A673 (cell line): ENCODE measurements at places on chromosomes 3 and 15. TPM values are rescaled to one million over a fixed set of nuclear protein-coding genes. Genes with fewer than 3 reads are reported as not detected.

GRCh38 chr3:31133541-31133940 lies 239.1 kb upstream of the GADL1 start:
- no peak for DNase-seq

- DNase-seq: peak; percentile 86
These were observed 5.5 kb downstream of the SMAD6 start for GRCh38 chr15:66707310-66708082.

GRCh38 chr3:10376353-10376752 lies 55.4 kb upstream of the SEC13 start:
- no peak for DNase-seq

DNA sequence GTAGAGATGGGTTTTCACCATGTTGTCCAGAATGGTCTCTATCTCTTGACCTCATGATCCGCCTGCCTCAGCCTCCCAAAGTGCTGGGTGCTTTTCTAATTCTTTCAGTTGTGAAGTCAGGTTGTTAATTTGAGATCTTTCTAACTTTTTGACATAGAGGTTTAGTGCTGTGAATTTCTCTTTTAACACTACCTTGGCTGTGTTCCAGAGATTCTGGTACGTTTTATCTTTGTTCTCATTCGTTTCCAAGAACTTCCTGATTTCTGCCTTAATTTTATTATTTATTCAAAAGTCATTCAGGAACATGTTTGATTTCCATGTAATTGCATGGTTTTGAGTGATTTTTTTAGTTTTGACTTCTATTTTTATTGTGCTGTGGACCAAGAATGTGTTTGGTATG lies 63.5 kb upstream of the CCDC54 start:
- DNase-seq: no peak

- DNase-seq: peak; percentile 50
These were observed 73.7 kb downstream of the CCNL1 start for GRCh38 chr3:157086060-157086750.

Gene ISLR
- total RNA-seq: 0.41 and 0.74 TPM in 2 replicates

- DNase-seq: no peak
These were observed 322.8 kb downstream of the UACA start for GRCh38 chr15:70440416-70441138.

DNA sequence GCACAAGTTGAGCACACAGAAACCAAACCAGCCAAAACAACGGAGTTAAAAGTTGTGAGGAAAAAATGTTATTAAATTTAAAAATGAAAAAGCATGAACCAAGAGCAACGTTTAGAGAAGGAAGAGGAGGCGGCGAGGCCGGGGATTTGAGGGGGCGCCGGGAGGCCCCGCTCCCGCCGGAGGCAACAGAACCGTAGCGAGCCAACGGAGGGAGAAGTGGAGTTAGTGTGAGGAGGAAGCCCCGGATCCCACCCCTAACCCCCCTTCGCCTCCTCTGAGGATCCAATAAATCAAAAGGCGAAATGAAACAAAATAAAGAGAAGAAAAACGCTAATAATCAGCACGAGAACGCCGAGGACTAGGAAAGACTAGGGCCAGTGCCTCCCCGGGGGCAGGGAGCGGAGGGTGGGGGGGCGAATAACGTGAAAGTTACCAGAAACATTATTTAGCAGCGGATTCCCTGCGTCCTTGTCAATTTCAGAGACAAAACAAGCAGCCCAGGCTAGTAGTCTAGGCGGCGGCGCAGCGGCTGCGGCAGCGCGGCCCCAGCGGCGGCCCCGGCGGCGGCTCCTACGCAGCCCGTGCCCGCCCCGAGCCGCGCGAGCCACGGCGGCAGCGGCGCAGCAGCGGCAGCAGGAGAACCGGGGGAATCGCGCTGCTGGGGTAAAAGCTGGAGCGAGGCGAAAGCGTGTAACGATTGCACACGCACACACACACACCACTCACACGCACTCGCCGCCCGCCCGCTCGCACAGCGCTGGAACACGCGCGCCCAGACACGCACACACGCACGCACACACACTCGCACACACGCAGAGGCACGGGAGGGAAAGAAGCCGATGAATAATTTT lies 1.7 kb downstream of the MEIS2 start:
- peak; percentile 69 for DNase-seq

Gene PAQR9
- total RNA-seq: 0.19 and 0.28 TPM in 2 replicates

DNA sequence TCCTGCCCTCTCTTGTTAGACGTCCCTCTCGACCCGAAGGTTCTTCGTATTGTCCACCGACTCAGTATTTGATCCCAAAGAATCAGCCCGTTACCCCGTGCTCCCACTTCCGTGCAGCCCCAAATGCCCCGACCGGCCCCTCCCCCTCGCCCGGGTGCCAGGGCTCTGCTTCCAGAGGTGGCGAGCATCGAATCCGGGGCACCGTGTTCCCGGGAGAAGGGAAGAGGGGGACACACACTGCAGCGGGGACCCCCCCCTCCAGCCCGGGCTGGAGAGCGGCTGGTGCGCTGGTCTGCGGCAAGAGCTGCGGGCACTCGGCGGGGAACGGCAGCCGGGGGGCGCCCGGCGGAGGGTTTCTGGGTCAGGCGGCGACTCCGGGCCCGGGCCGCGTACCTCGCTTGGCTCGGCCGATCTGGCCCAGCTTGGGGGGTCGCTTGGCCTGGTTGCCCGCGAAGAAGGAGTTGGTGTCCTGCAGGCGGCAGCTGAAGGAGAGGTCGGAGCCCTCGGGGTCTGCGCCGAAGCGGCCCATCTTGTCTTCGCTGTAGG lies 556 bp downstream of the CAMK2N2 start:
- DNase-seq: no peak

DNA sequence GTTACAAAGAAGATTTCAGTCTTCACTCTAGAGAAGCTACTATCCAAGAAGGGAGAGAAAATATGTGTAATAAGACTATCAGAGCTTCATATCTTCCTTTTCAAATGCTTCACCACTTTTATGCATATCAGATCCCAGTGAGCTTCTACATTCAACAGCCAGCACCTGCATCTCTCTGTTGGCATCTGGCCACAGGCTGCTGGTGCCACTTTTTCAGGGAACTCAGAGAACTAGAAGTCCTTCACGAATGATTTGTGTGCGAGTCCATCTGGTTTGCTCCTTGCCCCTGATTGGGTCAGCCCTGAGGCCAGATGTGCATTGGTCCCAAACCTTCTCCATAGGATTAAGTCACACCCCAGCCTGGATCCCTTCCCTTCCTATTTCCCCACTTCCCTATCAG lies 22.1 kb downstream of the SNTN start:
- DNase-seq: no peak

Gene UTS2B
- 2.4 and 4.7 TPM in 2 replicates for total RNA-seq

- DNase-seq: no peak
These were observed 9.9 kb downstream of the RBP1 start for GRCh38 chr3:139529662-139530061.

- DNase-seq: no peak
These were observed 105.8 kb downstream of the CYP19A1 start for GRCh38 chr15:51232581-51232980.

DNA sequence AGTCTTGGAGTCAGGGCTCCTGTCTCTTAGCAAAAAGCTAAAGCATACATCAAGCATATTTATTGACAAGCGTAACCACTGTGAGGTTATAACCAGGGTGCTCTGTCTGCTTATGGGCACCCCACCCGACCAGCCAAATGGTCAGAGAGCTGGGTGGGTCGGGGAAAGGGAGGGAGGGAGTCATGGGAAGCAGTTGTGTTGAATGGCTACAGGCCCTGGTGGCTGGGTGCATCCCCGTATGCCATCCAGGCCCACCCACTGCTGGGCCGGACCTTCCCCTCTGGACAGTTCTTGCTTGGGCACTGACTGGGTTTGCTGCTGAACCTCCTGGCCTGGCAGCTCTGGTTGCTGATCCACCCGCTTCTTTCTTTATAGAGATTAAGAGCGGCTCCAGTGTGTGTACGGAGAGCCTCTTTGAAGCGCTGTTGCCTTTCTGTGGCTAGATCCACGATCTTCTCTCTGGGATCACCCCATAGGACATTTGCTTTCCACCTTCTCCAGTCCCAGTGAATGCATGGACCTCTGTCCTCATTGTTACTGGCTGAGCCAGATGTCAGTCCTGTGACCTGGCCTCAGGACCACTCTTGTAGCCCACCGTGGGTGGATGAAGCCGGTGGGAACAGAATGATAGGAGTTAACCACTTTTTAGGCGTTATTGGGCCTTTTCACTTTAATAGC lies 59.6 kb downstream of the SMAD3 start:
- DNase-seq: no peak

- peak; percentile 0 for DNase-seq
These were observed 1303.3 kb downstream of the OTOL1 start for GRCh38 chr3:162799910-162800309.

GRCh38 chr15:69417581-69417980 lies 3.4 kb downstream of the KIF23 start:
- no peak for DNase-seq

DNA sequence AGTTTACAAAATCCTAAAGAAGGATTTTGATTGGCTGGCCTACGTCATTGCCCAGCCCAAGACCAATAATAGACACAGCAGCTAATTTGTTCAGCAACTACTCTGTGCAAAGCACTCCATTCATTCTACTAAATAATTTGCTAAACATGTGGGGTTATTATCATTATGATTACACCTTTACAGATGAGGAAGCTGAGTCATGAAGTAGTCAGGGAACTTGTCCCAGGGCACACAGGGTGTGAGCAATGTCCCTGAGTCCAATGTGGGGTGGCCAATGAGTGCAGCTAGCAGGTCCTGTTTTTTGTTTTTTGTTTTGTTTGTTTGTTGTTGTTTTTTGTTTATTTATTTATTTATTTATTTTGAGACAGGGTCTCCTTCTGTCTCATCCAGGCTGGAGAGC lies 183.6 kb downstream of the ABHD5 start:
- DNase-seq: no peak

Gene IL5RA
- total RNA-seq: not detected in 2 replicates

Gene CP
- total RNA-seq: not detected in 2 replicates

Gene SAXO2
- 1.5 and 1.9 TPM in 2 replicates for total RNA-seq

Gene ALDH1A3
- 0.19 and 0.50 TPM in 2 replicates for total RNA-seq

DNA sequence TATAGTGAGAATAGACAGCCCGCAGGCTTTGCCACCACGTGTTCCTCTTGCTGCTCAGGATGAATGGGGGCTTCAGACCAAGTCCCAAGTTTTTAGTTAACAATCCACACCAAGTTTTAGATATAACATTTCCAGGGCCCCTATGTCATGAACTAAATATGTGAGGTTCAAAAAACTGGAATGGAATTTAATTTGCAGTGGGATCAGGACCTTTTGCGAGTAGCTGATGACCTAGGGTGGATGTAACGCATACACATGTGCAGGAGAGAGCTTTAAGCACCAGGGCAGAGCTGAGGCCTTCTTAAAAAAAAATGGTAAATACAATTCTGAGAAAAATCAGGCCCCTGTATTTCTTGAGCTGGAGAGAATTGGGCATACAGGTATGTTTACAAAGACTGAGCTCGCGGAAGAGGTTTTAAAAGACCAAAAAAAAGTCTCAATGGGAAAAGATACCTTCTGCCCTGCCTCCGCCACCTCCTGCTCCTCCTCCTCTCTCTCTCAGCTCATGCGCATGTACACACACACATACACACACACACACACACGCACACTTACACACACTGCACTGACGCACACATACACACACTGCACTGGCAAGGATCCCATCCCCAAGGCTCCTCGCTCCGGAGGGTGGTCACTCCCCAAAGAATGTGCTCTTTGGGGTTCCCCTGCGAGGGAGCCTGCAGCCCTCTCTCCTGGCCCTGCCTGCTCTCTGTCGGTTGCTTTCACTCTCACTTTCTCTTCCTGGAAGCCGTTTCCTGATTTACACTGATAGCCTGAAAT lies 48.2 kb upstream of the IGF1R start:
- no peak for DNase-seq
